ENCODE measurements at places on chromosomes 3 and 15. TPM values are rescaled to one million over a fixed set of nuclear protein-coding genes. Genes with fewer than 3 reads are reported as not detected.
A peak's percentile ranks its signal among the peaks of the same experiment; 100 is the strongest.

GRCh38 chr3:25863416-25863959 lies 73.6 kb downstream of the OXSM start:
- DNase-seq, result no peak
- H3K4me1 ChIP-seq, result no peaks in the 10 kb centered on the region
- H3K27ac ChIP-seq, result no peak overlapping the region
- no peak overlapping the region for H3K4me3 ChIP-seq

DNA sequence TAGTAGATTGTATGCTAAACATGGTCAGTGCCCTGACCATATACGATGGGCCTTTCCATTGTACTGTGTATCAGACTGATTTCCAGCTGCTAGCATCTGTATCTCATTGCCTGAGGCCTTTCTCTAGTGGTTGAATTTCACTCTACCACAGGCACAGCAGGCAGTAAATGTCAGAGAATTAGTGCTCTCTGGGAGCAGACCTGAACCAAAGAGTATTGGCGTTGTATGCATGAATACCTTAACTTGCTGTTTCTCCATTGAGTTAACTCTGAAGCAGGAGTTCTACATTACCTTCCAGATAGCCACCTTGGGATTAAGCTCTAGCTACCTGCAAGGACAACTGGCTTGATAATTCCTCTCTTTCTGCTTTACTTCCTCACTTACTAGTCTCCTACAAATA lies 439.2 kb upstream of the EPHA3 start:
- H3K4me1 ChIP-seq, result no peaks in the 10 kb centered on the region
- DNase-seq, result no peak
- no peaks in the 10 kb centered on the region for H3K36me3 ChIP-seq

- DNase-seq, result no peak
- no peaks in the 10 kb centered on the region for H3K36me3 ChIP-seq
- no peak overlapping the region for H3K27ac ChIP-seq
- H3K27me3 ChIP-seq, result no peaks in the 10 kb centered on the region
- H3K4me3 ChIP-seq, result no peak overlapping the region
Measured at GRCh38 chr3:49248840-49249227, 28.2 kb downstream of the C3orf62 start.

DNA sequence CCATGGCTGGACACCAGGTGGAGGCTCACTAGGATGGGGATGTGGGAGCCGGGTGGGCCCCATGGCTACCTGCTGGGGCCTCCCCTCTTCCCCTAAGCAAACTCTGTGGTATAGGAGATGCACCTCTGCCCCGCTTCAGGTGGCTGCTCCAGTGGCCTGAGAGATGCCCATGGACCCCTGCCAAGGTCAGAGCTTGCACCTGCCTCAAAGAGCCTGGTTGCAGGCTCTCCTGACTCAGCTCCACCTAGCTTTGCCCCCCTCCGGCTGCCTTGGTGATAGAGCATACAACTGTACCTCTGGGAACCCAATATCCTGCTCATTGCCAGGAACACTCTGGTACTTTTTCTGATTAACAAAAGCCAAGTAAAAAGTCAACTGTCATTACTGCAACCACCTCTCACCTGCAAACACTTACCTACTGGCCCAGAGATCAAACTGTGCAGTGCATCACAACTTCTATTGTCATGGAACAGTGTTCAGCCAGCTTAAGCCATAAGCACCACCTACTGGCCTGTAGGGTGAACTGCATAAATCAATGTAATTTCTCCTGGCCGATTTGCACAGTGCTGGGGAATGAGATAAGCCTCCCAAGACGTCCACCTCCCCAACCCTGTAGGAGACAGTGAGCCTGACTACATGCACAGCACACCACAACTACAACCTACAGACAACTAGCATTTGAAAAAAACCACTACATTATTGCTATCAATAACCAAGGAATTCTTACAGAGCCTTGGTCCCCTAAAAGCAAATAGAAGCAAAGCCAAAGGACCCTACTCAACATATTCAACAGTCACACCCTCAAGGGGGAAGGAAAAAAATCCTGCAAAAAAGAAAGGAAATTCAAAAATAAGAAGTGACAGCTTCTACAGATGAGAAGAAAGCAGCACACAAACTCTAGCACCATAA lies 352.4 kb upstream of the ARHGEF26 start:
- H3K27ac ChIP-seq, result no peak overlapping the region
- no peak for DNase-seq
- no peak overlapping the region for H3K4me3 ChIP-seq
- H3K4me1 ChIP-seq, result no peaks in the 10 kb centered on the region
- H3K36me3 ChIP-seq, result no peaks in the 10 kb centered on the region

The HTD2 gene
- 7.7 TPM for total RNA-seq

The PLA2G4E gene
- not detected for total RNA-seq

DNA sequence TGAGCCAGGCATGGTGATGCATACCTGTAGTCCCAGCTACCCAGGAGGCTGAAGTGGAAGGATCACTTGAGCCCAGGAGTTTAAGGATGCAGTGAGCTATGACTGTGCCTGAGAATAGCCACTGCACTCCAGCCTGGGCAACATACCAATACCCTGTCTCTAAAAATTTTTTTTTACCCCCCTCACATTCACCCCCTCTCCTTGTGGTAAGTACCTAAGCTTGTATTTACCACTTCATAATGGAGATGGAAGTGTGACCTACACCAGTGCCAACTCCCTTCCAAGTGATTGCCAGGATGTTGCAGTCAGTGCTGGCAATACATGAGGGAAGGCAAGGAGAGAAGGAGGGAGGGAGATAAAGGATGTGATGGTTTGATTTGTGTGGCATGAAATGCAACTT lies 84.2 kb downstream of the LRRC28 start:
- H3K4me3 ChIP-seq, result no peak overlapping the region
- H3K27me3 ChIP-seq, result no peaks in the 10 kb centered on the region
- no peak overlapping the region for H3K27ac ChIP-seq
- H3K36me3 ChIP-seq, result peaks cover 7% of the 10 kb centered on the region
- DNase-seq, result no peak
- peaks cover 13% of the 10 kb centered on the region for H3K4me1 ChIP-seq

DNA sequence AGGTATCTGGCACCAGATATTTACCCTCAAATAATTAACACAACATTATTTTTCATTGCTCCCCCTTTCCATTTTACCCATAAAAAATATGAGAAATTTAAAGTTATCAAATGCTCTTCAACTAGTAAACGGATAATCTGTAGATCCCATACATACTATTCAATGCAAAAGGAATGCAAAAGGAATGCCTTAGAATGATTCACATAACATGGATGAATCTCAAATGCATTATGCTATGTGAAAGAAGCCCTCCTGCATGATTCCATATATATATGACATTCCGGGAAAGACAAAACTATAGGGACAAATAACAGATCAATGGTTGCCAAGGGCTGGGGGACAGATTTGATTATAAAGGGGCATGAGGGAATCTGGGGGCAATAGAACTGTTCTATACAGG lies 195.7 kb downstream of the STT3B start:
- H3K27ac ChIP-seq, result no peak overlapping the region
- H3K4me1 ChIP-seq, result peaks cover 17% of the 10 kb centered on the region

- no peaks in the 10 kb centered on the region for H3K27me3 ChIP-seq
- no peak for DNase-seq
- no peak overlapping the region for H3K4me3 ChIP-seq
- H3K27ac ChIP-seq, result no peak overlapping the region
- H3K4me1 ChIP-seq, result no peaks in the 10 kb centered on the region
- peaks cover 31% of the 10 kb centered on the region for H3K36me3 ChIP-seq
Measured at GRCh38 chr3:143041903-143042302, 40.5 kb downstream of the U2SURP start.

DNA sequence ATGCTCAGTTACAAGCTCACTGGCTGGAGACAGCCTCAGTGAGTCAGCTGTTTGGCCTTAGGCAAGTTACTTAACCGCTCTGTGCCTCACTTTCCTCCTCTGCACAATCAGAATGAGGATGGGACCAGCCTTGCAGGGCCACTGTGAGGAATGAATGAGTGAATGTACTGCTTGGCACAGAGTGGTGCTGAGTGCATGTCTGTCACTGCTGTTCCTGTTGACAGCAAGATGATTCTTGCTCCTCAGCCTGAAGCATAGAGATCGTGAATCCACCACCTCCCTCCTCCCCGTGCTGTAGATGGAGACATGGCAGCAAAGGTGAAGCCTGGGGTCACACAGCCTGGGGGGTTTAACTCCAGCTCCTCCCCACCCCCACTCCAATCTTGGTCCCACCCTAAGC lies 14.6 kb upstream of the GRIP2 start:
- H3K36me3 ChIP-seq, result no peaks in the 10 kb centered on the region
- no peak for DNase-seq
- H3K4me1 ChIP-seq, result no peaks in the 10 kb centered on the region
- peaks cover 18% of the 10 kb centered on the region for H3K27me3 ChIP-seq
- H3K4me3 ChIP-seq, result no peak overlapping the region

DNA sequence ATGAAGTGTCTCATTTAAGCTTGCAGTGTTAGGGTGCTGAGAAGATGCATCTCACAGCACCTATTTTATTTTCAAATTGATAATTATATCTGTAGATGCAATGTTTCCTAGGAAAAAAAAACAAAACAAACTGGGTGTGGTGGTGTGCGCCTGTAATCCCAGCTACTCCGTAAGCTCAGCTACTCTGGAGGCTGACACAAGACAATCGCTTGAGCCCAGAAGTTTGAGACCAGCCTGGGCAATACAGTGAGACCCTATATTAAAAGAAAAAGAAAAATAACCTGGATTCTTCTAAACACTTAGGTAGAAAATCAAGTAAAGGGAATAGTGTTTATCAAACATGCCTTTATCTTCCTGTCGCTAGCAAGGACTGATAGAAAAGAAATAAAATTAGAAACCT lies 1.9 kb downstream of the MINDY2 start:
- H3K27me3 ChIP-seq, result no peaks in the 10 kb centered on the region
- H3K36me3 ChIP-seq, result no peaks in the 10 kb centered on the region
- no peak for DNase-seq

- H3K36me3 ChIP-seq, result no peaks in the 10 kb centered on the region
- peaks cover 8% of the 10 kb centered on the region for H3K4me1 ChIP-seq
- H3K27ac ChIP-seq, result no peak overlapping the region
- peak overlapping the region; percentile 53 for H3K4me3 ChIP-seq
- DNase-seq, result no peak
Measured at GRCh38 chr15:33737687-33738601, 230.4 kb upstream of the CHRM5 start.

DNA sequence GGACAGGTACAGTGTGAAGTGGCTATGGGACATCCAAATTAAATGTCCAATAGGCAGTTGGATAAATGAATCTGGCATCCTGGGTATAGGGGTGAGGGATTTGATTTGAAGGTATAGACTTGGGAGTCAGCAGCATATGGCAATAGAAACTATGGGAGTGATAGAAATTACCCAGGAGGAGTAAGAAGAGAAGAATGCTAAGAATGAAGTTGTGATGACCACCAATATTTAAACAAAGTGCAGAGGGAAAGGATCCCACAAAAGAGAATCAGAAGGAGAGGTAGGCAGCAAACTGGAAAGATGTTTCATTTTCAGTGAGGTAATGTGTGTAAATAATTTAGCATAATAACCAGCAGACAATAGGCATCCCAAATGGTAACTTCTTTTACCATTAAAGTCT lies 13.8 kb upstream of the MSL2 start:
- H3K27ac ChIP-seq, result no peak overlapping the region
- no peak for DNase-seq
- peaks cover 4% of the 10 kb centered on the region for H3K4me1 ChIP-seq
- no peaks in the 10 kb centered on the region for H3K36me3 ChIP-seq

DNA sequence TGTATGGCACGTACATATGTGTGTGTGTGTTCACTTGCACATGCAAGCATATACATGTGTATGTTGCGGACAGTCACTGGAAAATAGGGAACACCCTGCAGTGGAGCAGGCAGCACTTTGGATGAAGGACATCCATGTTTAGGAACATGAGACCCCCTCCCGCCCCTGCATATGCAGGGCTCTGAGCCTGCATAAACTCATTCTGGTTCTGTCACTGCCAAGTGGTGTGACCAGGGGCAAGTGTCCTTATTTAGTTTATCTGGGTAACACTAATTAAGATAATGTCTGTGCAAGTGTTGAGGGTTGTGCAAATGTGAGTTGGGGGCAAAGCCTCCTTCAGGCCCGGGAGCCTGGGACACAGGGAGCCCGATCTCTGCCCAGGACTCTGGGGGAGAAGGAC lies 105.7 kb downstream of the CORO2B start:
- no peaks in the 10 kb centered on the region for H3K36me3 ChIP-seq
- no peaks in the 10 kb centered on the region for H3K4me1 ChIP-seq
- no peak for DNase-seq
- H3K4me3 ChIP-seq, result no peak overlapping the region
- no peaks in the 10 kb centered on the region for H3K27me3 ChIP-seq

- peaks cover 13% of the 10 kb centered on the region for H3K4me1 ChIP-seq
- no peak overlapping the region for H3K27ac ChIP-seq
- no peak for DNase-seq
- no peak overlapping the region for H3K4me3 ChIP-seq
Measured at GRCh38 chr3:195095704-195096036, 175.3 kb downstream of the XXYLT1 start.

GRCh38 chr15:40911693-40912092 lies 17.4 kb downstream of the VPS18 start:
- no peak overlapping the region for H3K4me3 ChIP-seq
- peaks cover 14% of the 10 kb centered on the region for H3K4me1 ChIP-seq
- no peak for DNase-seq

GRCh38 chr15:36810656-36811449 lies 231.4 kb downstream of the CDIN1 start:
- H3K4me3 ChIP-seq, result no peak overlapping the region
- H3K27me3 ChIP-seq, result no peaks in the 10 kb centered on the region
- H3K36me3 ChIP-seq, result peaks cover 9% of the 10 kb centered on the region
- no peak for DNase-seq
- peaks cover 2% of the 10 kb centered on the region for H3K4me1 ChIP-seq

- H3K36me3 ChIP-seq, result no peaks in the 10 kb centered on the region
- peaks cover 22% of the 10 kb centered on the region for H3K27me3 ChIP-seq
- no peak overlapping the region for H3K4me3 ChIP-seq
Measured at GRCh38 chr3:9110802-9111201, 138.6 kb downstream of the SRGAP3 start.

DNA sequence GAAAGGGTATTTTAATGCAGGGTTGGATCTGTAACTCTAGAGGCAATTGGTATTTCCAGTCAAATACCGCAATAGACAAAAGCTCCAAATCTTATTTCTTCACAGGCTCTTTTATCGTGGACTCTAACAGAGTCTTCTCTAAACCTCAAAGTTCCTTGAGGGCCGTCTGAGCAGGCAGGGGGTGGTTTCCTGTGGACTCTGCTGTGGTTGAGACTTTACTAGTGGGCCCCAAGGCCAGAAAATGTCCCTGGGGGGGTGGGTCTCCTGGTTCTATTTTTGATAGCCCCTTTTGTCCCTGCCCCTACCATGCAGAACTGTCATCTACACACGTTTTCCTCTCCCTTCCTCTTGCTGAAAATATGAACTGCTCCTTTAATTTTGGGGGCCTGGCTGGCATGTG lies 80.1 kb downstream of the ASB7 start:
- H3K4me1 ChIP-seq, result peaks cover 33% of the 10 kb centered on the region
- H3K27me3 ChIP-seq, result peaks cover 9% of the 10 kb centered on the region
- DNase-seq, result no peak

The SOX2 gene
- 5.2 TPM for total RNA-seq
